ENCODE measurements at places on chromosomes 16 and 17.

DNA sequence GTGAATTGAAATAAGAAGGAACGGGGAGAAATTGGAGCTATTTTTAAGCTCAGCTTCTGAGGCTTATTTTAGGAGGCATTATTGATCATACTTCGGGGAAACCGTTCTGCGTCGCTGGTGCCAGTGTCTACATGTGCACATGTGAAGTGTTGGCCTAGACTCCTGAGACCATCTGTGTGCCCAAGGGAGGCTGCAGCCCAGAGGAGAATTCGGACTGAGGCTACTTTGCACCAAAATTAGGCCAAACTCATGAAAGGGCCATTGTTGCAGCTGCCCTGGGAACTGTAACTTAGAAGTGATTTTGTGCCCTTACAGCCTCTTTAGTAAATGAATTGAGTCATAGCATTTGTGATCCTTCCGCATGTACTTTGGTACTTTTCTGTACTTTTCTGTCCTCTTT lies 102.0 kb upstream of the NOL11 start:
- DNase-seq = no peak

DNA sequence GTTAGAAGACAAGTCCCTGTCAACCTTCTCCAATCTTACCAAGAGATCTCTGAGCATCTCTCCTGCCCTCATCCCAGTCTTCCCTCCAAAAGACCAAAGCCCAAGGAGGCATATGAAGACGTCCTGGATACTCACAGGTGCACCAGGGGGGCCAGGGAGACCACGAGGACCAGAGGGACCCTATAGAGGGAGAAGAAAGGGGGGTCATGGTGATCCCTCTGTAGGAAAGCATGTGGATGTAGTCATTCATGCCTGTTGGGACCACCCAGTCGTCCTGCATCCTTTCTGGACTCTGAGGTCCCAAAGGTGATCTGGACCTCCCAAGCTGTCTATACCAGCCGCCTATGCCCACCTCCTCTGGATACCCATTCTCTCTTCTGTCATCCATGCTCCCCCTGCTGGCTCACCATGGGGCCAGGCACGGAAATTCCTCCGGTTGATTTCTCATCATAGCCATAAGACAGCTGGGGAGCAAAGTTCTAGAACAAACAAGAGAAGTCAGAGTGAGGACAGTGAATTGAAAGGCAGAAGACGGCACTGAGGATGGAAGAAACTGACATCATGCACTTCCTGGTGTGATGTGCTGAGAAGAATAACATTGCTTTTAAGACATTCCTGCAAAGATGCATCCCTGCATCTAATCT lies 3.3 kb downstream of the COL1A1 start:
- no peak for DNase-seq

- no peak for DNase-seq
Observed at GRCh38 chr17:65987988-65988387, 203.9 kb downstream of the CEP112 start.

- no peak for DNase-seq
Observed at GRCh38 chr17:50495918-50496317, 12.3 kb upstream of the MYCBPAP start.

DNA sequence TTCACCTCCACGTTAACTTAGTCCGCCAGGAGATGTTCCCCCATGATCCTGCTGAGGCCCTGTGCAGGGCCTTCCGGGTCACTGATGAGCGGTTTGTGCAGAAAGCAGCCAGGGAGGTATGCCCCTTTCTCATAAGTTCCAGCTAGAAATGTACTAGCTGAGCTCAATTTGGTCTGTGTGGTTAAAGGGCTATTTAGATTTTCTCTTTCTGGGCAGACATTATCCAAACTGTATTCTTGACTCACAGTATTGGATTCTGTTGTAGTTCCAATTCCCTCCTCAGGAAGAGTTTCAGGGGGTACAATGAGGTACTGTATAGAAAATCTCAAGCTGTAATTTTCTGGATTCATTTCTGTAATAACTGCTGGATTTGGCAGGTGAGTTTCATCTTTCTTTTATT lies 137.1 kb downstream of the TRIM37 start:
- DNase-seq = no peak

DNA sequence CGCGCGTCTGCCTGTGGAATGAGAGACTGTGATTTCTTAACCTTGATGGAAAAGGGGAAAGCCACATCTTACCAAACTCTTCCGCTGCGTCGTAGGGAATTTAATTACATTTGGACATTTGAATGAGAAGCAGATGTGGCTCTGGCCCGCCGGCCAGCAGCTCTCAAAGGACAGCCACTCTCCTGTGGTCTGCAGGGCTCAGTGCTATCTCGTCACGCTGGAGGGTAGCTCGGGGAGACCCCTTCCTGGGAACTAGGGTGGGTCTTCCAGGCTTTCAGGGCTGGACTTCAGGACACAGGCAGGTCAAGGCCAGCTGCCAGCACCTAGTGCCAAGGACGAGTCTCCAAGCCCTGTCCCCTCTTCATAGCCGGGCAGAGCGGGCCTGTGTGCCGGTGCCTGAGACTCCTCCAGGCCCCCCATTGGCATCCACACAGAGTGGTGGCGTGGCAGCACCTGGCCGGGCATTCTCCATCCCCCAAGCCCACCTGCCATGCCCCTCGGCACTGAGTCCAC lies 15.9 kb upstream of the TBX2 start:
- no peak for DNase-seq

DNA sequence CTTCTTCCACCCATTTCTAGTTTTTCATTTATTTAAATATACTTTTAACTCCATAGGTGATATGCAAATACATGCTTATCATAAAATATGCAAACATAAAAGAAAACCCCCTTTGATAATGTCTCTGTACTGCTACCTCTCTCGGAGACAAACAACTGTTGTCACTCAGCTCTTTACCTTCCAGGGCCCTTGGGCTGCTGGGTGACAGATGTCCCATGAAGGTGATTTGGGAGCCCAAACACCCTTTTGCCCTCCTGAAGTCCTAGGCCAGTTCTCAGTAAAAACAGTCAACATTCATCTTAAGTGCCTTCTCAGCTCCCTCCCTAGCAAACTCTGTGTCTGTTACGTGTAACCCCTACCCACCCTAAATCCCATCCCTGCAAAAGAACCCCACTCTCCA lies 37.5 kb downstream of the CHD9 start:
- no peak for DNase-seq

DNA sequence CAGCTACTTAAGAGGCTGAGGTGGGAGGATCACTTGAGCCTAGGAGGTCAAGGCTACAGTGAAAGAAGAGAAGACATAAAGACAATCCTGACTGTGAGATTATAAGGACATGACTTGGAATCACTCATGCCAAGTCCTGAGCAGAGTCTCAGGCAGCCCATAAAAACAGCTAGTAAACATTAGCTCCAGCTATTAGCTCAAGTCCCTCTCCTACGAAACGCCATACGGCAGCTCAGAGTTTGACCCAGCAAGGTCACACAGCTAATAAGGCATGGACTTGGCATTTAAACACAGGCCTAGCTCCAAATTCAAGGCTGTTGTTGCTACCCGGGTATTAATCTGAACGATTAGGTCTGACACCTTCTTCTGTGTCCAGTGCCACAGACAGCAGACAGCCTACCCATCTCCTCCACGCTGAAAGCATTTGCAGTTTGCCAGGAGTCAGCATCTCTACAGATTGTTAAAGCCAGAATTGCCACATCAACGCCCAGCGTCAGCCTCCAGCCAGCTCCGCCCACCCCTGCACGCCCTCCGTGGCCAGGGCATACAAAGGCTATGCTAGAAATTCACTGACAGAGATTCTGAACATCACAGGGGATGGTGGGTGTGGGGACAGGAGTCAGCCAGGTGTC lies 9.9 kb upstream of the TMEM114 start:
- DNase-seq = no peak

DNA sequence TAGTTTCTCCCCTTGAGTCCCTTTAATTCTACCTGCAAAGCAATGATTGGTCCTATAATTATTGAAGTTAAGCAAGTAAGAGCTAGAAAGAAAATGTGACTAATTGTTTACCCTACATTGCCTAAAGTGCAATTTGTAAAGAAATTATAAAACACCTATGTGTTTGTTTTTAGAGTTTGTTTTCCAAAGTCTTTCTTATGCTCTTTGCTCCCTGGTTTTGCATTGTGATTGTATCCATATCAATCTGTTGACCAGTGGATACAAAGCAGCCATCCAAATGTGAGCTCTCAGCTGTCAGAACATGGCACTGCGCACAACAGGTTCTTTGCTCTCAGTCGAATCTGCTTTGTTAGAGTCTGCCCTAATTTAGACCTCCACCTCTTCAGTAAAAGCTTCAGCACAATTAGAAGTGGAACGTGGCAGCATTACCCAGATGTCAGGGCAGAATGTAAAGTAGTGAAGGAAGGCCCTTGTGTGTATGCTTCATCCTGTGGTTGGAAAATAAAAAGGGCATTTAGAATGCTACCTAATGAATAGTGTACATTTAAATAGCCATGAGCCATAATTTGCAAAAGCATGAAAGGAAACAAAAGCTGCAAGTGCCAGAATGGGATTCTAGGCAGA lies 70.5 kb downstream of the AATF start:
- no peak for DNase-seq

DNA sequence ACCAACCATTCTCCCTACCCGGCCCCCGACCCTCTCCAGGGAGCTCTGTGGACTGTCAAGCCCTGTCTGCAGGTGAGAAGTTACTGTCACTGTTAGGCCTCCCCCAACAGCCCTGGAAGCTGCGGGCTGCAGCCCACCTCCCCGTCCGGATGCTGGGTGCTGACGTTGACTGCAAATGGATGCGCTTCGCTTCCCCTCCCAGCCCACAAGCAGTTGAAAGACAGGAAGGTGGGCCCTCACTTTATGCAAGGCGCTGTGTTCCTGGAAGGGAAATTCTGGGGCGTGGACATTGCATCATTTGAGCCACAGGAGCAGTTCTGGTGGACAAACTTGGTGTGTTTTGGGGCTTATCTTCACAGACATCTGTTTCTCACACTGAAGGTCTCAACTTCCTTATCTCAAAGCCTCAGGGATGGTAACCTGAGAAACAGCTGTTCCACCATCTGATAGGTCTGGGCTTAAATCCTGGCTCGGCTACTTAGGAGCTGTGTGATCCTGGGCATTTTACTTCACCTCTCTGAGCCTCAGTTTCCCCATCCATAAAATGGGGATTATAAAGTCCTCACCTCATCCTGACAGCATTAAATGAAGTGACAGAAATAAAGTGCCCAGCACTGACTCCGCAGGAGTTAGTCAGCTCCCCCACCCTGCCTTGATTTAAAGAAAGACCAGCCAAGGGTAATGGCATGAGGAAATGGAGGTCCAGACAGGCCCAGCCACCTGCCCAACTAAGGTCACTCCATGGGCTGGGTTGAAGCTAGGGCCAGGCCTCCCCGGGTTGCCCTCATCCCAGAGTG lies 4.6 kb upstream of the DRC7 start:
- no peak for DNase-seq

GRCh38 chr16:89815639-89816348 lies 653 bp downstream of the FANCA start:
- no peak for DNase-seq

- no peak for DNase-seq
Observed at GRCh38 chr17:8142887-8143580, 9.2 kb downstream of the PER1 start.

- no peak for DNase-seq
Observed at GRCh38 chr17:61159221-61159814, 240.3 kb upstream of the TBX2 start.

DNA sequence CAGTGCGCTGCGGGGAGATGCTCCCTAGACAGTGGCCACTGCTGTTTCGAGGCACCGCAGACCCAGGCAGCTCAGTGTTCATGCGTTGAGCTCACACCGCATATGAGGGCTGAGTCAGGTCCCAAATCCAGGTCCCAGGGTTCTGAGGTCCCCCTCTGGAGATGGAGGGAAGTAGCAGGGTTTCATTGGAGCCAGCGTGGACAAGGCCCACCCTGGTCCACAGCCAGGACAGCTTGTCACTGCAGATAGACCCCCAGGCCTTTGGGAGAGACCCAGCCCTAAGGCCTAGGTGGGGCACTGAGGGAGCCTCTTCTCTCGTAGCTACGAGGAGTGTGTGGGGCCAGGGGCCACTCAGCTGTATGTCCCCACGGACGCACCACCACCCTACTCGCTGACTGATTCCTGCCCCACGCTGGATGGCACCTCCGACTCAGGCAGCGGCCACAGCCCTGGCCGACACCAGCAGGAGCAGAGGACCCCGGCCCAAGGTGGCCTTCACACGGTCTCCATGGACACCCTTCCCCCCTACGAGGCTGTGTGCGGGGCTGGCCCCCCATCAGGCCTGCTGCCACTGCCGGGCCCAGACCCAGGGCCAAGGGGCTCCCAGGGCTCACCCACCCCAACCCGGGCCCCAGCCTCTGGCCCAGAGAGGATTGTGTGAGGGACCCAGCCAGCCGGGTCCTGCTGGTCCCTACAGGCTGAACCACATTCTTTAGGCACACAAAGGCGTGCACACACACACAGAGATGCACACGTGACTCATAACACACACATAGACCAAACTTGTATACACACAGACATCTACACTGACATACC lies 53.4 kb downstream of the BEAN1 start:
- no peak for DNase-seq

DNA sequence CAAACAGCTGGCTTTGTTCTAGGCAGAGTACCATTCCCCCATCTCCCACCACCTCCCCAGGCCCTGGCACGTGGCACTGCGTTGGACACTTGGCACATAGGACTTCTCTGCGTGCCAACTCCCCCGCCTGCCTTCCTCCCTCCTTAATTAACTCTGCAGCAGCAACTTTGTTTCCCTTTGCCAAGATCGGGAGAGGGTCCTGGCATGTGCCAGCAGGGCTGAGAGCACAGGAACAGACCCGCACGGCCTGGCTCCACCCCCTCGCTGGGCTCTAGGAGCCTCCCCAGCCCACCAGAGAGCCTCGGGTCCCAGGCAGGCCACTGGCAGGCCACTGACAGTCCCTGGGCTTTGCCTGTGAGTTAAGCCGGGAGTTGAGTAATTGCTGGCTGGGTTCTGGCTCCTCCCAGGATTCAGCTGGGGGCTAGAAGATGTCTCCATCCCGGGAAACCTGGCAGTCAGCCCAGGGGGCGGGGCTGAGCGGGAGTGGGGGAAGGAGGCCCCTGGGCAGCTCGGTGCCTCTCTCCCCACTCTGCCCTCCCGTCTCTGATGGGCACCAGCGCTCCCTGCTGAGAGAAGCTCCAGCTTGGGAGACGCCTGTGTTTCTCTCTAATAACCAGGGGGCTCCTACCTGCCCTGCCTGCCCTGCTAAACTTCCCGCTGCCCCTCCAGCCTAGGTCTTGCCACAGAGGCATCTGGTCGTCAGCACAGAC lies 224.0 kb upstream of the TNRC6C start:
- DNase-seq = no peak
